ENCODE measurements at places on chromosomes 7 and 10.

DNA sequence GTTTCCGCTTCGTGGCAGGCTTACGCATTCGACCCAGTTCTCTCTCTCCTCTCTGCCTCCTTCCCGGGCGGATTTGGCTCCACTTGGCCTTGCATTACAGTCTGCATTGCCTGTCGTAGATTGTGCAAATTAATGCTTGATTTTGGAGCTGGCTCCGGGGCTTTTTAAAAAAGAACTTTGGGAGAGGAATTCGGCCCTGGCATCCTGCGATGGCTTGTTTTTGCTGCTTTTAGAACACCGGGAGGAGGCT is 767 bp downstream of the EIF4EBP2 start:
- no peak for DNase-seq

- DNase-seq = no peak
Measured at GRCh38 chr7:26937939-26938623, 73.7 kb upstream of the SKAP2 start.

DNA sequence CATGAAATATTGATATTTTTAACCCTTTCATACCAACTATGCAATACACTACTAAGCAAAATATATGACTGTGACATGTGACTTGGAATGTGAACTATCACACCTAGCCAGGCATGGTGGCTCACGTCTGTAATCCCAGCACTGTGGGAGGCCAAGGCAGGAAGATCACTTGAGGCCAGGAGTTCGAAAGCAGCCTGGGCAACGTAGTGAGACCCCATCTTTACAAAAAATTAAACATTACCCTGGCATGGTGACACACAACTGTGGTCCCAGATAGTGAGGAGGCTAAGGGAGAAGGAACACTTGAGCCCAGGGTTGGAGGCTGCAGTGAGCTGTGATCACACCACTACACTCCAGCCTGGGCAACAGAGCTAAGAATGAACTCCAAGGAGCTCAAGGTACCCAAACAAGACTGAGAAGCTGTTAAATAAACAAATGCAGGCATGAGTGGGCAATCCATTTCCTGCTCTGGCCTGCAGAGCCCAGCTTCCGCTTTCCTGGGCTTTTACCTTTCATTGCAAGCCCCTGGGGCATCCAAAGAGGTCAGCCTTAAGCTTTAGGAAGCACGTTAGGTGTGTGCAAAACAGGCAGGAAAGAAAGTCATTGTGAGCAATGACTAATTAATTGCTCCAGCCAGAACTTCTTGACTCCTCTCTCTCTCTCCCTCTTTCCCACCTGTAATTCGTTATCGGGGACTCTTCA is 162.1 kb upstream of the FOXK1 start:
- no peak for DNase-seq

DNA sequence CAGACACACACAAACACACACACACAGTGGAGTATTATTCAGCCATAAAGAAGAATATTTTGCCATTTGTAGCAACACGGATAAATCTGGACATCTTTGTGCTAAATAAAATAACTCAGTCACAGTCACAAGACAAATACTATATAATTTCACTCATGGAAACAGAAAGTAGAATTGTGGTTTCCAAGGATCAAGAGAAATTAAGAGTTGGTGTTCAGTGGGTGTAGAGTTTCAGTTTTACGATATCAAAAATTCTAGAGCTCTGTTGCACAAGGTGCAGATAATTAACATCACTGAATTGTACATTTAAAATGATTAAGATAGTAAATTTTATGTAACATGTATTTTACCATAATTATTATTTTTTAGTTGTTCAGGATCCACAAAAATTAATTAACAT is 1235.0 kb downstream of the XPNPEP1 start:
- DNase-seq = no peak

DNA sequence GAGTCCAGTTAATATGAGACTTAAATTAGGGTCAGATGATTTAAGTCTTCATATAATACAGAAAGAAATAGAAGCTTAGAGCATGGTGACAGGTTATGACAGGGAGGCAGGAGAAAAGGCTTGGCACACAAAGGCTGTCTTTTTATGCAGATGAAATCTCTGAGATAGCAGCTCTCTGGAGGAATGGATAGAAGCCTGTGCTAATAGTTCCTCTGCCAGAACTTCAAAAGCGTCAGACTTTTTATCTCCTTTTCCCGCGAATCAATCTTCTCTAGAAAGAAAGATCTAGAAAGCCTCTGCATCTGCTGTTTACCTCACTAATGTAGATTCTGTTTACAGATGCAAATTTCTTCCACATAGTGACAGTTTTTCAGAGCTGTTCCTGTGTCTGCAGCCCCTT is 1106.2 kb downstream of the XPNPEP1 start:
- no peak for DNase-seq

GRCh38 chr10:121265360-121266123 is 332.7 kb downstream of the FGFR2 start:
- no peak for DNase-seq

DNA sequence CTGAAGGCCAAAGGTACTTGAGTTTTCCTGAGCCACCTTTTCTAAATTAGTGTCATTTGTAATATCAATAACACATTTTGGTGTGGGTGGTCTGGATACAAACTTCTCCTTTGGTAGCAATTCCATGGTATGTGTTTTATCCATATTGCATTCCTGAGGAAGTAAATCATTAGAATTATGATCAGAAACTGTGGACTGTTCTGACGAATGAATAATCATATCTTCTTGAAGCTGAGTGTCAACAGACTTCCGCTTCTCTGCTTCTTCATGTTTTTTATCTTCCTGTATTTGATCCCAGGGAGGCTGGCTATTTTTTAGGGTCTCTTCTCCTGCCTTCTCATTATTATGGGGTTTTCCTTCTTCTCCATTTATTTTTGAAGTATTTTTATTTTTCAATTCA is 81.4 kb downstream of the NRBF2 start:
- no peak for DNase-seq

DNA sequence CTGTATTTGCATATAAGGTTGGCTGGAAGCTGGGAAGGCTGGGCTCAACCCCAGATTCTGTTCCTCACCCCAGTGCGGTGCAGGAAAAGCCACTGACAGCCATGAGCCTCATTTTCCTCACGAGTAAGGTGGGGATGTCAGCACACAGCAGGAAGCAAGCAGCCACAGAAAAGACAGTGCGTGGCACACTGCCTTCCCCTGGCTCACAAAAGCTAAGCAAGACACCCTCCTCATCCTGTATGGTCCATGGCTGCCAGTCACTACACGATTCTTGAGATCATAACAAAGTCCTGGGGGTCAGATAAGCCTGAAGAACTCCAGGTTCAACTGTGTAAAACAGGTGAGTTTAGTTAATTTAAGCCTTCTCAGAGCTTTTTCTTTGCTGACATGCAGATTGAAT is 28.9 kb upstream of the DDC start:
- DNase-seq = no peak

- no peak for DNase-seq
Measured at GRCh38 chr10:63965846-63966245, 444.6 kb downstream of the REEP3 start.

GRCh38 chr7:44914992-44915607 is 29.8 kb upstream of the PURB start:
- DNase-seq = no peak

- no peak for DNase-seq
Measured at GRCh38 chr7:45158471-45158870, 880 bp downstream of the RAMP3 start.

DNA sequence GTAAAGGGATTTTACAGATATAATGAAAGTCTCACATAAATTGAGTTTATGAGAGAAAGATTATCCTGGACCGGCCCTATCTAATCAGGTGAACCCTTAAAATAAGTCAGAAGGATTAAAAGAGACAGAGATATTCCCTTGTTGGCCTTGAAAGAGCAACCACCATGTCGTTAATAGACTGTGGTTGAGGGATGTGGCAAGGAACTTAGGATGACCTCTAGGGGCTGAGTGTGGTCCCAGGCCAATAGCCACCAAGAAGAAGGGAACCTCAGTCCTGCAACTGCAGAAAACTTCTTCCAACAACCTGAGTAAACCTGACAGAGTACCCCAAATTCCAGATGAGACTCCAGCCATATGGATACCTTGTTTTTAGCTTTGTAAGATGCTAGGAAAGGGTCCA is 121.5 kb downstream of the POLR1F start:
- DNase-seq = no peak

DNA sequence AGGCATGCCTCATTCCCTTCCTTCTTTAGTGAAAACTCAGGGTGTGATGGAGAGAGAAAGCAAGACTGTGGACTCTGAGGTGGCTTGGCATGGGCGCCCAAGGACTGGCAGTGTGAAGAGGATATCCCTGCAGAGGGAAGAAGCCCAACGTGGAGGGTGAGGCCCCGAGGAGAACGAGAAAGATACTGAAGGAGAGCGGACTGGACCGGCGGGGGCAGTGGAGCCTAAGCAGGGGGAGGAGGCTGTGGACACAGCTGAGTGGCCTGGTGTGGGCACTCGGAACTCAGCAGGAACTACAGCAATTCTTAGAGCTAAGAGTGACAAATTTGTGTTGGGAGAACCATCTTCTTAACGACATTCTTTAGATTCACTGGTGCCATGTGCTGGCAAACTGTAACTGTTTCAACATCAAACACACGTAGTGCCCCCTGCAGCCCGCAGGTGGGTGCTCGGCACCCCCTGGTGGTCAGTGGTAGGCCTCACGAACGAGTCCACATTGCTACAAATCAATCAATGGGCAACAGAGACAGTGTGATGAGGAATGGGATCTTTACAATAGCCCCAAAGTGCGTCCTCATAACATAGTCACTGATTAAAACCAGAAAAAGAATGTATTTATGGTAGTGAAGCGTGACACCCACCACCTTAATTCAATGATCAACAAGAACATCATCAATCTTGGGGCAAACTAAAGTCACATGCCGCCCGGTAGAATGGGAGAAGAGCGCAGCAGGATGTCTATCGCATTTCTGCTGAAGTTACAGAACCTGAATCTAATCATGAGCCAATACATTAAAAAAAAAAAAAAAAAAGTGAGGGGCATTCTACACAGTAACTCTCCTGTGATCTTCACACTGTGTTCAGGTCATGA is 2.0 kb upstream of the SFTPA1 start:
- DNase-seq = peak; percentile 21

DNA sequence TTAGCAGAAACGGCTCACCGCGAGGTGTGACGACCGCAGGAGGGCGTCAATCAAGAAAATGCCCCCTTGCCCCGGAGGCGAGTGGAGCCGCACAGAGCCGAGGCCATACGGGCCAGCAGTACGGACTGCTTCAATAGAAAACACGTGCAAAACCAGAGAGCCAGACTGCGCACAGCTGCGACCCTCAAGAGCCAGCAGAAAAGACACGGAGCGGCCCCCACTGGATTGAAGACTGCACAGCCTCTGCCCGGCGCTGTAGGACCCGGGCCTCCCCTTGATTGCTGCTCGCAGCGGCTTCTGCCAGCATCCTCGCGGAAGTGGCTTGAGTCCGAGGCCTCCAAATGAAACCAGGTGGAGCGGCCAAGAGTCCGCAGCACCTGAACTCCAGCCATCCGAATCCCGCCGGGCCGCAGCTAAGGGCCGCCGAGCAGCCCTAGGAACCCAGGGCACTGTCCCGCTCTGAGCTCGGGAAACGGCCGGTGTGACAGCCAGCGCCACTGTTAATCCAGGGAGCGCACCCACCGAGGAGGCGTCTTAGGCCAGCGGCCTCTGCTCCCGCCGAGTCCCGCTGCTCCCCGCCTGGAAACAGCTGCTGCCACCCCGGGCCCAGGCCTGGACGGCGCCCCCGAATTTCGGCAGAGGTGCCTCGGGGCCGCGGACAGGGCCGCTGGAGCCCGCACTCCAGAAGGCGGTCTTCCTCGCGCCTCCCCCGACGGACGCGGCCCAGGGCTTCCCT is 660 bp upstream of the HHEX start:
- DNase-seq = no peak

DNA sequence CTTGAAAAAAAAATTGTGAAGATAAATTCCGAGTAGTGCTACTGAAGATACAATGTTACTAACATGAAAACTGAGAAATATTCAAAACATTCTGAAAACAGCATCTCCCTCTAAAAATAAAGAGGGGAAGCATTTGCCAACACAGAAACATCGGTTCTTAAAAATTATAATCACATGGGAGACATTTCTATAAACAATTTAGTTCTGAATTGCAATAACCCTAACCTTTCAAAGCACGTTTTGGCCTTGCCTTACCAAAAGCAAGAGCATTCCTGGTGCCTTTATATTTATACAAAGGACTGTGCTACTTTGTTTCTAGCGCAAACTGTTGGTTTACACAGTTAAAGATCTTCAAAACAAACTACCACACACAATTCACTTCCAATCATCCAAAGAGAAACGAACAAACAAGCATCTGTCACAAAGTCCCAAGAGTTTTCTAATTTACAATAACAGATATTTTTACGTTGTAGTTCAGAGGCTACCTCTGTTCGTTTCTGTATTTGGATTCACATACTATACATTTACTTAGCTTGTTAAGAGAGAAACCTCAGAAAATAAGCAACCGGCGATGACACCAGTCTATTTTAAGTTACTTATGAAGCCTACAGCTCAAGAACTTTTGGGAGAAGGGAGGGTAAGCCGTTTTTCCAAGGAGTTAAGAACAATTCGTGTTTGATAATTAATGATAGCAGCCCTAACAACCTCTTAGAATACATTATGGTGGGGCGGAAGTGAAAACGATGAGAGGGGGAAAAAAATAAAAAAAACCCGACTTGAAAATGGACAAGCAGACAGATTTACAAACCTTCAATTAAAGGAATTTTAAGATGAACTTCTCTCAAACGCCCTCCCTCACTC is 1.3 kb downstream of the ABI1 start:
- DNase-seq = no peak

GRCh38 chr7:155294511-155294778 is 3.2 kb upstream of the INSIG1 start:
- no peak for DNase-seq

DNA sequence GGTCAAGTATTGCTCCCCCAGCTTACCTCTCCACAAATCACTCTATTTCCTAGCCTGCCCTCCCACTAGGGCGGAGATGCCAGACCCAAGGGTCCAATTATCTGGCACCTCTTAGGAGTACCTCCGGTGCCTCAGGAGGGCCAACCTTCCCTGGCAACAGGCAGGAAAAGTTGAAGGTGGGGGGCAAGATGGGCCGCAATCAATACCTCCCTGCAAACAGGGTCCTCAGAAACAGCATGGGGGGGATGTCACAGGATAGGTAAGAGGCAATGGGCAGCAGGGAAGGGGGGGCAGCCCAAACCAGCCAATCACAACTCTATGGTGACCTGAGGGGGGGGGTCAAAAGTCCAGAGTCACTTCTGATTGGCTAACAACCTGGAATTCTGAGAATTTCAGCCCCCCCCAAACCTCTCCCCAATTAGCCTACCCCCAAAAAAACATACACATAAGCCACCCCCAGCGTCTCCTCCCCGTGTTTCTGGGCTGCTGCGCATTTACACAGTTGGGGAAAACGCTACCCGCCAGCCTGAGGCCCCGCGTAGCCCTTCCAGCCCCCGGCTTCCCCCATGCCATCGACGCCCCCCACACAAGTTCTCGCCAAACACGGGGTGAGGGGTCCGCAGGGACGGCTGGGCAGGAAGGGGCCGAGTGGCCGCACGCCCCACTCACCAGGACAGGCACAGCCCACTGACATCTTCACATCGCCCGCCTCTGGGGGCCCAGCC is 589 bp downstream of the LDB1 start:
- peak; percentile 52 for DNase-seq

GRCh38 chr10:68047122-68047521 is 28.0 kb downstream of the HERC4 start:
- no peak for DNase-seq
